RKO (cell line): ENCODE measurements at places on chromosomes 6 and 20.

GRCh38 chr20:1822564-1823449 is 72.4 kb upstream of the SIRPA start:
- no peak for DNase-seq

GRCh38 chr6:22008248-22008836 is 288.5 kb downstream of the PRL start:
- no peak for DNase-seq

GRCh38 chr20:45771182-45771759 is 20.4 kb downstream of the WFDC3 start:
- DNase-seq, result peak; percentile 85

GRCh38 chr6:134880487-134881190 is 69.3 kb downstream of the ALDH8A1 start:
- no peak for DNase-seq

DNA sequence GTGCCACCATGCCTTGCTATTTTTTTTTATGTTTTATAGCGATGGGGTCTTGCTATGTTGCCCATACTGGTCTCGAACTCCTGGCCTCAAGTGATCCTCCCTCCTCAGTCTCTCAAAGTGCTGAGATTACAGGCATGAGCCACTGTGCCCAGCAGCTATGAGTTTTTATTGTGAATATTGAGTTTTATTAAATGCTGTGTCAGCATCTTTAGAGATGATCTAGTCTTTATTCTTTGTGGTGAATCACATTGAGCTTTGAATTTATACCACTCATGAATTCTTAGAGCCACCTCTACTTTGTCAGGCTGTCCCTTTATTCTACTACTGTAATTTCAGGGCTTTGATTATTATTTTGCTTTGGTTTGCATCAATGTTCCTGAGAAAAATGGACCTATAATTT is 428.3 kb downstream of the BTBD3 start:
- no peak for DNase-seq

DNA sequence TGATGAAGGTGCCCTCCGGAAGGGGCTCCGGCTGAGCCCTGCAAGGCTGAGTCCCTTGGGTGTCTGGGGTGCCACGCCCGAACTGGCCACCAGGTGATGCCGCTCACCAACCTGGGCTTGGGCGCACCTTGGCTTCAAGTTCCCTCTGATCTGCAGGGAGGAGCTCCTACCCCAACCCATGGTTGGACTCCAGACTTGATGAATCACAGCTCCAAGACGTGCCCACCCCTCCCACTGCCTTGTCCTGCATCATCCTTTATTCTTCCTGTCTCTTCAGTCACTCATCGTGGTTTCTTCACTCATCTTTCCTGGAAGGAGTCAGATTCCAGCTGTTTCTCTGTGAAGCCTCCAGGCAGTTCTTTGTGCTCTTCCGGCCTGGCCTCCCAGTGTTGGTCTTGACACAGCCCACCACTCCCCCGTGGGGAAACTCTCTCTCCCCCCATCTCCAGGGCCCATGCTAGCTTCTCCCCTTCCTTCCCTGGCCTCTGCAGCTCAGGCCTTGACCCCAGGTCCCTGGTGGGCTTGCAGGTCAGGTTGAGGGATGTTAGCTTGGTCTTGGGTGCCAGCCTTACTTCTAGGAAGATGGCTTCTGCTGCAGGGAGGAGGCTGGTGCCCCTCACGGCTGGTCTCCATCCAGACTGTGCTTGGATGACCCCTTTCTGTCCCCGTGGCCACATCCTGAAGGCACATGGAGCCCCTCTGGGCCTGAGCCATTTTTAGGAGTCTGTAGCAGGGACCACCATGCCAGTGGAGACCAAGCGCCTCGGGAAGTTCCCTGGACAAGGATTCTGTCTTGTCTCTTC is 2.6 kb upstream of the ZBP1 start:
- DNase-seq, result peak; percentile 37

DNA sequence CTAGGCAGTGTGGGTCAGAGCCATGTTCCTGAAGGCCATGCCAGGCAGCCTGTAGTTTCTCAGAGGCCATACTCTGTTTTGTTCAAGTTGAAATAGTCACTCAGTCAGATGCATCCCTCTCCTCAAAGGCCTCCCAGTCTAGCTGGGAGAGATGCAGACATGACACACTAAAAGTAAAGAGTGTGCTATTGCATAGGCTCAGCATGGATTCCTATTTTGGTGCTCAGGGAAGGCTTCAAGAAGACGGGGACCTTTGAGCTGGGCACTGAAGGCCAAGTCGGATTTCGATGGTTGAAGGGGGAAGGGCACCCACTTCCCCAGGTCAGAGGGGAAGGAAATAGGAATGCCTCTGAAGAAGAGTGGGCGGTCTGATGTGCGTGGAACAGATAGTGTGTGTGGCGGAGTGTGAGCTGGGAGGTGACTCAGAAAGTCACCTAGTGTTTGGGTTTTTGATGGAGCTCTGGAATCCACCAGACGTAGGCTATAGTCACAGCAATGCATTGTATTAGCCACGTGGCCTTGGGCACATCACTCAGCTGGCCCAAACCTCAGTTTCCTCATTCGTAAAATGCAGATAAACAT is 3.7 kb downstream of the EPB41L1 start:
- DNase-seq, result no peak

- no peak for DNase-seq
Measured at GRCh38 chr6:2830183-2830582, 11.5 kb downstream of the SERPINB1 start.

DNA sequence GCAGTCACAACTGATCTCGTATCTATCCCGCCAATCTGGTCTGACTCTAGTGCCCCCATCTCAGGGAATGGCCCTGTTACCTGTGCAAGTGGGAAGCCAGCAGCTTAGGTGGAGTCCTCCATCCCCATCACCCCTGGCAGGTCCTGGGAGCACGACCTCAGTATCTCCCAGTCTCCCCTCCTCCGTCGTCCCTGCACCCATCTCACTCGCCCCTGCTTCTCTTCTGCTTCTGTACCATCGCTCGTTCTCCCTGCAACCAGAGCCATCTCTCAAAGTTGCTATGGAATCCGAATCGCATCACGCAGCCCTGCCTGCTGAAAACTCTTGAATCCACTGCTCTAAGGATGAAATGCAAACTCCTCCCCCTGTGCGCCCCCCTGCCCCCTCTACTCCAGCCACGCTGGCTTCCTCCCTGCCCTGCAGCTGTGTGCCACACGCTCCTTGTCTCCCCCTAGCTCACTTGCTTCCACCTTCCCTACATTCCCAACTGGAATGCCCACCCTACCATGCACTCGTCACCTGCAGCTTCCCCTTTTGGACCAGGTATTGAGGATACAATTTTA is 64.0 kb upstream of the PTGIS start:
- DNase-seq, result no peak

GRCh38 chr20:57493091-57493615 is 31.8 kb downstream of the CTCFL start:
- no peak for DNase-seq

- DNase-seq, result no peak
Measured at GRCh38 chr6:7580537-7580926, 9.5 kb upstream of the SNRNP48 start.
